ENCODE measurements at places on chromosomes 4 and X.
A peak's percentile ranks its signal among the peaks of the same experiment; 100 is the strongest.

DNA sequence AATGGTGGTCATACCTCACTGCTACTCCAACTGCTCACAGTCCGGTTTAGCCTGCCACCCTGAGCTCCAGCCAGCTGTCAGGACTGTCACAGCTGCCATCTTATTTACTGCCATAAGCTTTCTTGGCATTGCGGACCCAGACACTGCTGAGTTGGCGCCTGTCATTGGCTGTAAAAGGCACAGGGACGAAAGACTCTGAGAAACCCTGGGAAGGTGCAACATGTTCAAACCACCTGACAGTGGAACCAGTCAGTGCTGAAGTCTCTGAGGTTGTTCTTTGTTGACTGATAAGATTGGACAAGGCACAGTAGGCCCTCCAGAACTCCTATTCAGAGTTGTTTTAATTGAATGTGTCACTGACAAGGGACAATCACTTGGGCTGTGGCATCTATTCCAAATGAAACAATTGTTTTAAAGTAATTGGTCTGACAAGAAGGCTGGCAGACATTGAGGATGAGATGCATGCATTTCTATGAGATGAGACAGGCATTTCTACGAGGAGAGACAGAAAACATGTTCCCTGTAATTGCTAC, 927.8 kb downstream of the STPG2 start:
- DNase-seq: no peak

- peak; percentile 56 for DNase-seq
These were observed 37.9 kb downstream of the RGS12 start for GRCh38 chr4:3330707-3331106.

DNA sequence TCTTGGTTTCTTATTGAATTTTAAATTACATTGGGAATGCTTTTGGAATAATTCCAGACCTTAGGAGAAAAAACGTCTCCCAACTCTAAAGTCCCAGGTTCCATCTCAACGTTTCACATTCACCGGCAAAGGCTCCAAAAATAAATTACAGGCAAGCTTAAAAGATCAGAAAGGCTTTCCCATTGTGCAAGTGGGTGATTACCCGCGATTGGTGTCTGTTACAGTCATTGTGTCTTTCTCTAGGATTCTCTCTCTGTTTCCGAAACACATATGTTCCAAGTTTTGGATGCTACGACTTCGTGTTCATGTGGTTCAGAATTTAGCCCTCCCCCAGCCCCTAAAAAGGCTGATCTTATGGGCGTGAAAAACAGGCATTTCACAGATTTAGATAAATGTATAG, 41.8 kb downstream of the PALLD start:
- no peak for DNase-seq

GRCh38 chr4:69832326-69833030, 27.5 kb downstream of the SULT1E1 start:
- DNase-seq: no peak

- peak; percentile 32 for DNase-seq
These were observed 54.3 kb downstream of the TSC22D3 start for GRCh38 chrX:107721318-107721717.

DNA sequence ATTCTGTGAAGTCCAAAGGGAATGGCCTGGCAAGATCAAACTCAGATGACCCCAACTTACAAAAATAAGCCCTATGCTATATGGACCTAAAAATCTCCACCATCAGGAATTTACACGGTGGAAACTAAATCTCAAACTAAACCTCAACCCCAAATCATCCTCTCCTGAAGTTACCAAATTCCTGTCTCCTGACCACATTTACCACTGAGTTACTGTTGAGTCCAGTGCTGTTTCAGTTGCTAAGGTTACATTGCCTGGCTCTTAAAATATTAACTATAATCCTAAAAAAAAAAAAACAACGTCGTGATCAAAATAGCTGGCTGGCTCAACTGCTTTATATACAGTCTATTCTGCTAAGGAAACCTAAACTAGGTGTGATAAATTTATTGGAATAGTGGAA, 315.2 kb upstream of the SLIT2 start:
- no peak for DNase-seq

DNA sequence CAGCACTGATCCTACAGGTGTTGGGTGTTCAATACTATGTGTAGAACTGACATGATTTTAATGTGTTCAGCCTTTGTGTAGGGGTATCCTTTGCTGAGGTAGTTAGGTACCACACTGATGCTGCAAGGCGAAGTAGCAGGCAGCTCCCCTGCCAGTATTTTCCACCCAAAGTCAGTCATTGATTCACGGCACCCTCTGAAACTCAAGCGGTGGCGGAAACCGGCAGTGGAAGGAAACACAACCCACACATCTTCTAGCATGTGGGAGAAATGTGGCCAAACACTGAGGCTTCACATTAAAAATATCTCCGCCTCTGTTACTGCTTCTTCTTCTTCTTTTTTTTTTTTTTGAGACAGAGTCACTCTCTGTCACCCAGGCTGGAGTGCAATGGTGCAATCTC, 126.3 kb downstream of the AASDH start:
- DNase-seq: peak; percentile 10

Measured in suppressor macrophage treated with lipopolysaccharide for 4 hours (primary cell).